ENCODE measurements at places on chromosomes 7 and 10.

GRCh38 chr10:91115618-91116390 lies 104.7 kb upstream of the PCGF5 start:
- no peak for DNase-seq

DNA sequence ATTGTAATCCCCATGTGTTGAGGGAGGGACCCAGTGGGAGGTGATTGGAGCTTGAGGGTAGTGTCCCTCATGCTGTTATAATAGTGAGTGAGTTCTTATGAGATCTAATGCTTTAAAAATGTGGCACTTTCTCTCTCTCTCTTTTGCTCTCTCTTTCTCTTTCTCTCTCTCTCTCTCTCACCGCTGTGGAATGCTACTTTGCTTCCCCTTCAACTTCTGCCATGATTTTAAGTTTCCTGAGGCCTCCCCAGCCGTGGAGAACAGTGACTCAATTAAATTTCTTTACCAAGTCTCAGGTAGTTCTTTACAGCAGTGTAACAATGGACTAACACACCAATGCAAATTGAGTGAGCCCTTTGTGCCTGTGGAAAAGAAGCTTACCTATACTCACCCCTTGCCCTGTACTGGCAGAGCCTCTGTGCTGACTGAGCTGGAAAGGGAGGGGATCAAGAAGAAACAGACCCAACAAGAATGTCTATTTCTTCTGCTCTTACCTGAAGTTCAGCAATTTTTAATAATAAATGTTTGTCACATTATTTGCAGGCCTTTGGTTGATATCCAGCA lies 642.5 kb upstream of the KCND2 start:
- no peak for DNase-seq

DNA sequence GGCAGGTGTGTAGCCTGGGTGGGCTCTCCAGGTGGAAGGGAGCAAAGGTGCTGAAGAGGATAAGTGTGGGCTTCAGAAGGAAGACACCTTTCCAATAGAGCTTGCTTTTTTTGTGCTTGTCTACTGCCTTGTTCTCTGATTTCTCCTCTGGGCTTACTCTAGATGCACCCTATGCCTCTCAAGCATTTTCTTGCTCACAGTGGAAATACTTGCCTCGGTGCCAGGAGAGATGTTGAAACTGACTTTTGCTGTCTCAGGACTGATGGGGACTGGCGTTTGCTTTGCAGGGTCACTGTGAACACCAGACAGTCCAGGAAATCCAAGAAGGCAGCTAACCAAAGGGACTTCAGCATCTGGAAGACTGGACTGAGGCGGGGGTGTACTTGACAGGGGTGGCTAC lies 187.9 kb downstream of the SNX10 start:
- DNase-seq: no peak

GRCh38 chr10:128069351-128070051 lies 56.7 kb downstream of the MKI67 start:
- peak; percentile 88 for DNase-seq

DNA sequence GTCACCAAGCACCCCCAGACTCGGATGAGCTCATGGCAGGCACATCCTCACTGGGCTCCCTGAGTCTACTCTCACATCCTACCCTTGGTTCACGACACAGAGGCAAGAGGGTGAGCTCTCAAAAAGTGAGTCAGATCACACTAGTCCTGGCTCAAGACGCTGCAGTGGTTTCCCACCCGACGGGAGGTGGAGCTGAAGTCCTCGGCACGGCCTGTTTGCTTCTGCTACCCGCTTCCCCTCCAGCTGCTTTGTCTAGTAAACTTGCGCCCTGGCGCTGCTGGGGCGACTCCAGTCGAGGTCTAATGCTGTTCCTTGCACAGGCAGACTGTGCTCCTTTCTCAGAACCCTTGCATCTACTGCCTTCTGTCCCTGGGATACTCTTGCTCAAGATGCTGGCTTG lies 13.5 kb upstream of the SFMBT2 start:
- no peak for DNase-seq

DNA sequence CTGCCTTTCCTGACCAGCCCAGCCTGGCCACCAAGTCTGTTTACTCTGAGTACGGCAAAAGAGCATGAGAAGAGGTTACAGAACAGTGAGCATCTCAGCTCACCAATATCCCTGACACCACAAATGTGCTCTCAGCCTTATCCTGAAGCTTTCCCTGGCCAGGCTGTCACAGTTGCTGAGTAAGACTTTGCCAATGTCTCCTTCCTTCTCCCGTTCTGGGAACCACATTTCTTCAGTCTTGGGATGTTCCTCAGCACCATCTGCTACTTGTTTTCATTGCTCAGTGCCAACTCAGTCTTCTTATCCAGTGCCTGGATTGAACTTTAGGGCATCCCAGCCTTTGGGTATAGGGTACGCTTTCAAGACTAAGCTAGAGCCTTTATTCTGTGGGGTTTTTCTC lies 7.1 kb upstream of the KCNIP2 start:
- DNase-seq: no peak

- no peak for DNase-seq
These were observed at the start of gene COBL for GRCh38 chr7:51316666-51317581. Gene COBL, minus strand, starts transcription at chr7:51316809. Its CDS starts 176 bp downstream, at chr7:51316633.

DNA sequence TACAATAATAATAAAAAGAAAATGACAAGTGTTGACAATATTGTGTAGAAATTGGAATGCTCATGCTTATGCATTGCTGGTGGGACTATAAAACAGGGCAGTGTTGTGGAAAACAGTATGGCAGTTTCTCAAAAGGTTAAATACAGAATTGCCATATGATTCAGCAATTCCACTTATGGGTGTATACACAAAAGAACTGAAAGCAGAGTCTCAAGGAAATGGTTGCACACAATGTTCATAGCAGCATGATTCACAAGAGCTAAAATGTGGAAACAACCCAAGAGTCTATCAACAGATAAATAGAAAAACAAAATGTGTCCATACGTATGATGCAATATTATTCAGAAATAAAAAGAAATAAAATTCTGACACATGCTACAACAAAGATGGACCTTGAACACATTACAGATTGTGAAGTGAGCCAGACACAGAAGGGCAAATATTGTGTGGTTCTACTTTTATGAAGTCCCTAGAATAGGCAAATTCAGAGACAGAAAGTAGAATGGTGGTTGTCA lies 64.8 kb upstream of the GRM8 start:
- DNase-seq: no peak

- DNase-seq: no peak
These were observed 166.2 kb downstream of the PDE1C start for GRCh38 chr7:31903962-31904361.

GRCh38 chr10:131844529-131845084 lies 56.2 kb upstream of the PPP2R2D start:
- no peak for DNase-seq

DNA sequence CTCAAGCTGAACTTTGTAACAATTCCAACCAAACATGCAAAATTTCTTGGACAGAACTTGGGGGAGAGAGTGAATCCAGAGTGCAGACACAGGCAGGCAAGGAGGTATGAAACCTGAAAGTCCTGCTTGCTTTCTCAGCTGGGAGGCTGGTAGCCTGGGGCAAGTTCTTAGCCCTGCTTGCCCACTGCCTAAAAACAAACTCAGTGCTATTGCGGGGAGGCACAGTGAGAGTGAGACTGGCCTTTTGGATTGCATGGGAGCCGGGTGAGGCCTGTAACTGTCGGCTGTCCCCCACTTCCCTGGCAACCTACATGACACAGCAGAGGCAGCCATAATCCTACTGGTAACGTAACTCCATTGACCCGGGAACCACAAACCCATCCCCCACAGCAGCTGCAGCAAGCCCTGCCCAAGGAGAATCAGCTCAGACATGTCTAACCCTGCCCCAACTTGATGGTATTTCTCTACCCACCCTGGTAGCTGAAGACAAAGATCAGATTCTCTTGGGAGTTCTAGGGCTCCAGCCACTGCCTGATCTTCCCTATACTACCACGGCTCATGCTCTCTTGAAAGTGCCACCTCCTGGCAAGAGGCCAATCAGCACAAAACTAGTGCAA lies 663.6 kb downstream of the GRM8 start:
- DNase-seq: no peak

DNA sequence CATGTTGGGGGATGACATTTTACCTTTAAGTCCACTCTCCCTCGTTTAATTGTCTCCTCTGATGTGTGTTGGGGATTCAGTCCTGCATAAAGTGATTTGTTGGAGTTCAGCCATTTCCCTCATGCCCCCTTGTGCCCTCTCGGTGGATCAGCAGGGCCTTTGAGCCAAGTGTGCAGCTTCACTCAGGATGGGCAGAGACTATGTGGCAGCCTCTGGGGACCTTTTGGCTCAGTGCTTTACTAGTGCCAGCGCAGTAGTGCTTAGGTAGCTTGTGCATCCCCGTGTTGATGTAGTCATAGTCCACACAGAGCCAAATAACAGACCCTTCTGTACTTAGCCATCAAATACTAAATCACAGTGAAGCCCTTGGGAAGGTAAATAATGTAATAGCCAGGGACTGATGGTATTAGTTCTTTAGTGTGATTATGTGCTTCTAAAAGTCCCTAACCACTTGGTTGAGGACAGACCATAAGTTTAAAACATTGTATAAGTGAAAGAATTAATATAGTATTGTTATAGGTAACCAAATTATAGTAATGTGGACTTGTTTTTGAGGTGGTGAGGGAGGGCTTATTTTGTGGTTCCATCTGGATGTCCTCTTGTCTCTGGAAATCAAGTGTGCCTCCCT lies 11.4 kb downstream of the BUB3 start:
- no peak for DNase-seq

DNA sequence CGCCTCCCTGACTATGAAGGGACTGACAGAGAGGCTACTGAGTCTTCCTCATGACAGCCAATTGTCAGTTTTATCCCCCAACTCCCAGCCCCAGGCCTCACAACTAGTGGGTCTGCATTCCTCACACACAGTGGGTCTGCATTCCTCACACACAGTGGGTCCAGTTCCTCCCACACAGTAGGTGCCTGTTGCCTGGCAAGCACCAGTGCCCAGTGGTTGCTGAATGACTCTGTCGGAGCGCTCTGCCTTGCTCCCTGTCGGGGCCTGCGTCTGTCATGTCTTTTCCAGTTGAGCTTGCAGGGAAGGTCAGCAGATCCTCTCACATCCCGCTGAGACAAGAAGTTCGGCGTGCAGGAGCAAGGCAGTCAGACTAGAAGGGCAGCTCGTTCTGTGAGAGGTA lies 590.0 kb upstream of the MKI67 start:
- DNase-seq: no peak

DNA sequence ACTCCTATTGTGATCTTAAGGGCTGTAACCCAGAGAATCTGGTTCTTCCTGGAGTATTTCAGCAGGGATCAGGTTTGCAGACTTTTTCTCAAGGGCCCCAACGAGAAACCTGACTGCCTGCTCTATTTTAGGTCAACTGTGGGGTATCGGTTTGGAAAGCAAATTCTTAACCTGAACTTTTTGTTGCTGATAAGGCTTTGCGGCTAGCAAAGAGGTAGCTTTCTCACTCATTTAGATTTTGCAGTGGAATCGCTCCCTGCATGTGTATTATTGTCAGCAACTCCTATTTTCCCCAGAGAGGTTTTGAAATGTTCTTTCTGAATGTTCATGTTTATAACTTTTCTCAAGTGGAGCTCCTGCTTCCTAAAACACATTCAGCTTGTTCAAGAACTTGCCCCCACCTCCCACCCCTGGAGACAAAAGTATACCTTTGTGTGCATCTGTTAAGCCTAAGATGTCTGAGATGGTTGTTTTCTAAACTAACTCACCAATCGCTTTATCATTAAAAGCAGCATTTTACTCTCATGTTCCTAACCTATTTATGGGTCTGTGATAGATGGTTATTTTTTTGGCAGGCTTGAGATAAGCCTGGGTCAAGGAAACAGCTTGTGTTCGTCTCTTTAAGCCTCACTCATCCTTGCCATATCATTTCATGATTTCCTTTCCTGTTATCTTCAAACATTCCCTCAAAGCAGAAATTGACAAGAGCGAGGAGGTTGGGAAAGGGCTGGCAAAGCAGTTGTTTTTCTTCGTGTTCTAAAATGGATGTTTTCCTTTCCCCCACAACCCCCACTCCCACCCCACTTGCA lies 129.8 kb downstream of the BAMBI start:
- DNase-seq: no peak

GRCh38 chr10:108721874-108722273 lies 1201.4 kb downstream of the XPNPEP1 start:
- no peak for DNase-seq

DNA sequence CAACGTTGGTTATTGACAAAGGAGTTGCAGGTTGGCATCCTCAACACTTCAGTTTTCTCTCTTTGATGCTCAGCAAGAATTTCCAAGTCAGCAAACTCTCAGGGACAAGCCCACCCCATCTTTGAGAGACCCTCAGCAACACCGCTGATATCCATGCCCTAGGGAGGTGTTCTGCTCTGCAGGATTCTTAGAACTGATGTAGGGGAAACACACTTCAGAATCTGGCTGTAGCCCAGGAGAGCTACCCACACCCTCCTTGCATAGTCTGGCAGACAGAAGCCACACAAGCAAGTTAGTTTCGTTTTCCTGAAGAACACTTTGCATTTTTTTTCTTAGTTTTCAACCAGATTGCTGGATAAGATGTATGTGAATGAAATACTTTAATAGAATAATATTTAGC lies 822 bp downstream of the SAMD9L start:
- DNase-seq: peak; percentile 43

GRCh38 chr7:75546237-75547015 lies 54.3 kb downstream of the SPDYE5 start:
- no peak for DNase-seq

- DNase-seq: no peak
These were observed 54.4 kb downstream of the SEMA3A start for GRCh38 chr7:84139986-84140729.

DNA sequence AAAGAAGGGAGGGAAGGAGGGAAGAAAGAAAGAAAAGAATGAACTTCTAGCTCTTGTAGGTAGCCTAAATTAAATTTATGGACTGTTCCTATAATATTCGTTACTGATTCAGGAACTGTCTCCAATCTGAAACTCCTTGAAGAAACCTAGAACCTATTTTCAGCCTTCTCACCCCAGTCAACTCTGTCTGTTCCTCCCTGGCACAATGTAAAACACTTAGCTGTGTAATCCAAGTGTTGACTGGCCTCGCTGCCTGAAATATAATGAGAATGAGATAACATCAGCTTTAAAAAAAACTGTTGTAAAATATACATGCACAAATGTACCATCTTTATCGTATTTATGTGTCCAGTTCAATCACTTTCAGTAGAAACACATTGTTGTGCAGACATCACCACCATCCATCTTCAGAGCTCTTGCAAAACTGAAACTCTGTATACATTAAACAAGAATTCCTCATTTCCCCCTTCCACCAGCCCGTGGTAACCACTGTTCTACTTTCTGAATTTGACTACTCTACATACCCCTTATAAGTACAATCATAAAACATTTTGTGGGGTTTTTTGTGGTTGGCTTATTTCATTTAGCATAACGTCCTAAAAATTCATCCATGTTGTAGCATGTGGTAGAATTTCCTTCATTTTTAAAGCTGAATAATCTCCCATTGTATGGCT lies 6.3 kb upstream of the C7orf33 start:
- no peak for DNase-seq

- no peak for DNase-seq
These were observed 405.1 kb downstream of the PLXNA4 start for GRCh38 chr7:132171130-132171576.

DNA sequence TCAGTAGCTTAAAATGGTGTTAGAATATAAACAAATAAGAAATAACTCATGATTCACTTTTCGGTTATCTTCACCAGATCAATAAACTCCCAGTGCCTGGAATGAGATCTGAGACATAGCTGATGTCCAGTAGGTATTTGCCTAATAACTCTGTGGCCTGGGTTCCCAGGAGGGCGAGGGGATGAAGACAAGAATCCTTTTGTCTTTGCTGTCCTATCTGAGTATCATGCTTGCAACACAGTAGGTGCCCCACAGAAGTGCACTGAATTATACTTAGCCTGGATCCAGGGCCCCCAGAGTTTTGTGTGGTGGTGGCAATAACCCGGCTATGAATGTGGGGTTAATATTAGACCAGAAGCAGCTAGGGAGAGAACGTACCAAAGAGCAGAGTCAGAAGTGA lies 350.1 kb upstream of the AOAH start:
- no peak for DNase-seq
